Stimulated activated CD4-positive, alpha-beta T cell treated with anti-CD3 and anti-CD28 coated beads, Interleukin-1b, Interleukin-23, amount 100 ng/mL, for 24 hours (primary cell): ENCODE measurements at places on chromosomes 7 and 10.

GRCh38 chr7:124791426-124791825 is 25.8 kb upstream of the GPR37 start:
- DNase-seq, result no peak

DNA sequence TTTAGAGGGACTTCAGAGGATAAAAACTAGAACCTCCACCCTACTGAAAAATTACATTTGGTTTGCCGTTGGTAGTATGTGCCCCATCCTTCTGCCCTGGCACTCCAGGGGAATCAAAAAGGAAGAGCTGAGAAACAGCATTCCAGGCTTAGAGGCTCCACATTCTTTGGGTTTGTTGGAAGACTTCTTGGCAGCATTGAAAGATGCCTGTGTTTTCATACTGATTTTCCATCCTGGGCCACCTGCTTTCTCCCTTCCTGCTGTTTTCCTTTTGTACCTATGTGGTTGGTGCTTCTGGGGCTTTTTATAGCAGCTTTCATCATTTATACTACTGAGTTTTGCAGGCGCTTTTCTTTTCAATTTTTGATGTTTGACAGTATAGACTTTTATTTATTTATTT is 61.7 kb downstream of the AUTS2 start:
- no peak for DNase-seq

- DNase-seq, result no peak
Observed at GRCh38 chr10:76122056-76122455, 690.6 kb downstream of the LRMDA start.

DNA sequence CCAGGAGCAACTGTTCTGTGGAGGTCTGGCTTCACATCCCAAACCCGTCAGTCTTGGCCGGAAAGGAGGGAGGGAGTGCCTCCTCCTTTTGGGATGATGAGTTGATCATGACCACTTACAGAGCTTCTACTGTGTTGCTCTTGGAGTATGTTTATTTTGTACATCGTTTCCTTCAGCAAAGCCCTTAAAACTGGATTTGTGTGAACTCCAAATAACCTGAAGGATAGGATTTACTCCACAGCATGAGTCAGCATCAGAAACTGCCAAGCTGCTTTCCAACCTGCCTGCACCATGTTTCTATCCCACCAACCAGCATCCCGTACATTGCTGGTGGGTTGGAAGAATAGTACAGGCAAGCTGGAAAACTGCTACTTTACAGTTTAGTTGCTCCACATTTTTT is 3.5 kb downstream of the CCDC201 start:
- no peak for DNase-seq

- DNase-seq, result no peak
Observed at GRCh38 chr10:63537536-63537935, 16.3 kb downstream of the REEP3 start.

GRCh38 chr7:128591705-128592104 is 80.4 kb upstream of the GARIN1A start:
- DNase-seq, result no peak

DNA sequence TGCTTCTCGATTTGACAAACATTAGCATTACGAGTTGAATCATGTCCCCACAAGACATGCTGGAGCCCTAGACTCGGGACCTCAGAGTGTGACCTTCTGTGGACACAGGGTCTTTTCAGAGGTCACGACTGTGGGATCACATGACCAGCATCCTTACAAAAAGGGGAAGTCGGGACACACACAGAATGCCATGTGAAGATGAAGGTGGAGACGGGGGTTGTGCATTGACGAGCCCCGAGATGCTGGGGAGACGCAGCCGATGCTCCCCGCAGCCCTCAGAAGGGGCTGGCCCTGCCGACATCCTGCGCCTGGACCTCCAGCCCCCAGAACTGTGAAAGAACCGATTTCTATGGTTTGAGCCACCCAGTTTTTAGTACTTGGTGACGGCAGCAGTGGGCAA is 7.5 kb downstream of the ZFAND2A start:
- DNase-seq, result no peak

DNA sequence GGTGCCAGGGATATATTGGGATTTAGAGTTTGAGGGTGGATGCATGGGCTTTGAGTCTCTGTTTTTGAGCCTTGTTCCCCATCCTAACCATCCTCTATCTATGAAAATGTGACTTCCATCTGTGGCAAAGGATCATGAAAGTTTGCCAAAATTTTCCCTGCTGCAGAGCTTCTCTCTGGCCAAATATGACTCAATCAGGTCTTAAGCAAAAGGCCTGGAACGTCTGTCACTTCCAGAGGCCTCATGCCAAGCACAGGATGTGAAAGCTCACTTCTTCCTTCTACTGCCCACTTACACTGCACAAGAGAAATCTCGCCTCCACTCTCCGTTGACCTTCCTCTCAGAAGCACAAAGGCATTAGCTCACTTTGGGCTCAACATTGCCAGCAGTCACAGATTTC is 696.9 kb upstream of the NRP1 start:
- DNase-seq, result no peak

GRCh38 chr10:1360558-1361164 is 304.5 kb downstream of the WDR37 start:
- no peak for DNase-seq

GRCh38 chr7:24821045-24821753 is 63.9 kb upstream of the GSDME start:
- peak; percentile 73 for DNase-seq

- DNase-seq, result no peak
Observed at GRCh38 chr10:75326306-75326705, 75.3 kb downstream of the ZNF503 start.

- no peak for DNase-seq
Observed at GRCh38 chr10:35821339-35821911, 179.3 kb upstream of the FZD8 start.

DNA sequence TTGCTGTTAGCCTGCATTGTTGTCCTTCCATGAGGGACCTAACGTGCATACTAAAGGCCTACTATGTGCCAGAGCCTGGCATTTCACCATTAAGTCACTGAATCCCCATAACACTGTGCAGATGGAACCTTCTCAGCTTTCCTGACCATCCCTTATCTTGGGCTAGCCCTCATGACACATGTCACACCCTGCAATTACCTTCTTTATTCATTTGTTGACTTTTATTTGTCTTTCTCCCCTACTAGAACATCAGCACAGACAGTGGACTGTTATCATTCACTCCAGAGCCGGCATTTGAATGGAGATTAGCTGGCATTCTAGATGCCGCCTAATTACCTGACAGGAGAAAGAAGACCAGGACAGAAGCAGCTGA is 471.1 kb upstream of the GALNT17 start:
- no peak for DNase-seq

- no peak for DNase-seq
Observed at GRCh38 chr10:102090772-102091171, 25.6 kb downstream of the HPS6 start.

GRCh38 chr7:158741294-158741666 is 36.7 kb upstream of the NCAPG2 start:
- no peak for DNase-seq

DNA sequence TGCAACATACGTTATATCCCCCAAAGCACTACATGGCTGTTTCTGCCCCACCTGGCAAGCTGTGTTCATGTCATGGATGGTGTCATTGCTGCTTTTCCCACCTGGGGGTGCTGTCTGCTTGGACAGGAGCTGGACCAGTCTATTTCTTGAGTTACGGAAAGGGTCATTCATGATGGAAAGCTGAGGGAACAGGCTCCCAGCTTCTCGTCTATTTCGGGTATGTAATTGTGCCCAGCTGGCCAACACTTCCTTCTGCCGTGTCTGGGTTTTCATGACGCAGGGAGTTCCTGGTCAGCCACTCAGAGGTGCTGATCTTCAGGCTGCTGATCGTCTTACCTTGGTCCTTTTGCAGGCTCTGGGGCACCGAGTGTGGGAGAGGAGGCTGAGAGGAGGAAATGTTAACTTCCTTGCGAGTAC is 8.6 kb downstream of the BTBD16 start:
- no peak for DNase-seq

GRCh38 chr10:33109788-33110469 is 151.9 kb upstream of the ITGB1 start:
- DNase-seq, result no peak

DNA sequence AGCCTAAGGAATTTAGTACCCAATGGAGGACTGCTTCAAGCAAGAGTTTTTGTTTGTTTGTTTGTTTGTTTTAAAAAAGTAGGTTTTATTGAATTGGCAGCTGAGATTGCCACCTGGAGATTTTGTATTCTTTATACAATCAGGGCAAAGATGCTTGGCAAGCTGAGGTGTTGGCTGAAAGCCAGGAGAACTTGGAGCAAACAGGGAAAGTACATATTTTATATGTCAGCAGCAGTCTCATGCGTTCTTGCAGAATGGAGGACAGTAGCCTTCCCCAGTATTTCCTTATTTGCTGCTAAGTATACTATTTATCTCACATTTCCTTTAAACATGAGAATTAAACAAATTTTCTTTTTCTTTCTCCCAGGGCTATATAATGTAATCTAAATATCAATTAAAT is 22.6 kb upstream of the ICA1 start:
- no peak for DNase-seq

- DNase-seq, result no peak
Observed at GRCh38 chr7:84370114-84370513, 175.5 kb upstream of the SEMA3A start.

DNA sequence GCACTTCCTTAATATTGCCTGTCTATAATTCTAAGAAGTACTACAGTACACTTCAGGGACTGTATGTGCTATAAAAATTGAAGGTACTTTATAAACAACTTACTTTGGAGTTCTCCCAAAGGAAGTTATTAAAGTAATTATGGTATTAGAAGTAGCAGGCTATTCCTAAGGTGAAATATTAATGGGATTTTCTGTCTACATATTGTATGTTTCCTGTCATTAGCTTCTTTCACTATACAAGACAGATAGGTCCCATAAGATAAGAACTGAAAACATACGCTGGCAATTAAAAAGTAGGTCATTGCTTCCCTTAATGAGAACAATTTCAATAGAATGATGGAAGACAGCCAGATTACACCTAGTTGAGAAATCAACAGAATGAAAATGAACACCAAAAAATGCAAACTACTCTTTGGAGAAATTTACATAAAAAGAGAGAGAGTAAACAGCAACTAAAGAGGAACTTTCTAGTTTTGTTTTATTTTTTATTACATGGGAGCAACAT is 147.0 kb downstream of the HBP1 start:
- DNase-seq, result no peak

DNA sequence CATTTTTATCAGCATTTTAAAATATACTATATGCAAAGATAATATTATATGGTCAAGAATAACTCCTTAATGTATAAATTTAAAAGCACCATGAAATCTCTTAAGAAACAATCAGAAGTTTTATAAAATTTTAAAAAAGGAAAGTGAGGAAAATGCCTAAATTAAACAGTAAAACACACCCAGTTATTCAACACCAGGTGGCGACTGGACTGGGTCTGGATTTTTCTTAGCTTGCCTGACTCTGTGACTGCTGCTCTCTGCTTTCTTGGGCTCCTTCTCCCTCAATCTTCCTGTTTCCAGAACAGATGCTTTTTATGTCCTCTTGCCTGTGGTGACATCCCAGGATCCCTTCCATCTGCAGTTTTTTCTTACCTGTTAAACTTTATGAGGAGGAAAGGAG is 200.3 kb downstream of the BICC1 start:
- no peak for DNase-seq

GRCh38 chr7:40058026-40058425 is 76.4 kb downstream of the MPLKIP start:
- DNase-seq, result no peak

- DNase-seq, result no peak
Observed at GRCh38 chr7:64787295-64787694, 6.9 kb upstream of the ZNF138 start.

GRCh38 chr7:106819546-106819945 is 45.5 kb upstream of the PIK3CG start:
- no peak for DNase-seq

DNA sequence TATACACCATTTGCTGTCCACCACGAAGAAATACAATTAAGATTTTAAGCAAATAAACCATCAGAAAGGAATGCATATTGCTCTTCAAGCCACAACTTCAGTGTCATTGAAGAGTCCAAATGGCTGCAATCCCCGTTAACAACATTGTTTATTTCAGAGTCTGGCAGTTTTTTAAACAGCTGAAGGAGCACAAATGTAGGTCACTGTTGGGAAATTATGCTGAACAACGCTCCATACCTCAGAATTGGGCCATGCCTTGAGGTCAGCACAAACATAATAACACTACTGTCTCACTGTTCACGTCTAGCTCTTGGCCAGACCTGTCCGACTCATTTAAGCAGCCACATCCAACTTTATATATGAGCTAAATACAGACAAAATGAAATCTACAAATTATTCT is 453.9 kb upstream of the GHITM start:
- DNase-seq, result no peak

DNA sequence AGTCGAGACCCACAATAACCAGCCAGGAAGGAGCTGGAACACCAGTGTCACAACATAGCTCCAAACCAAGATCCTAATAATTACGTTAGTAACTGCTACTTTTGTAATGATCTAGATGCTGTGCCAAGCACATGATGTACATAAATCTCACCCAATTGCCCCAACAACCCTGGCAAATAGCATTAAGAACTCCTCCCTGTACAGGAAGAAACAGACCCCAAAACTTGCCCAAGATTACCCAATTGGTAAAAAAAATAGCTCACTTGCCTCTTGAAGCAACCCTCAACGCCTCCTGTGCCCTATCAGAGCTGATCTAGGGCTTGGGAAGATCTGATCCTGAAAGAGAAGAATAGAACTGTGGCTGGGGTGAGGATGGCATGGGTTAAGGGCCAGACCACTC is 628.7 kb upstream of the AUTS2 start:
- DNase-seq, result no peak

DNA sequence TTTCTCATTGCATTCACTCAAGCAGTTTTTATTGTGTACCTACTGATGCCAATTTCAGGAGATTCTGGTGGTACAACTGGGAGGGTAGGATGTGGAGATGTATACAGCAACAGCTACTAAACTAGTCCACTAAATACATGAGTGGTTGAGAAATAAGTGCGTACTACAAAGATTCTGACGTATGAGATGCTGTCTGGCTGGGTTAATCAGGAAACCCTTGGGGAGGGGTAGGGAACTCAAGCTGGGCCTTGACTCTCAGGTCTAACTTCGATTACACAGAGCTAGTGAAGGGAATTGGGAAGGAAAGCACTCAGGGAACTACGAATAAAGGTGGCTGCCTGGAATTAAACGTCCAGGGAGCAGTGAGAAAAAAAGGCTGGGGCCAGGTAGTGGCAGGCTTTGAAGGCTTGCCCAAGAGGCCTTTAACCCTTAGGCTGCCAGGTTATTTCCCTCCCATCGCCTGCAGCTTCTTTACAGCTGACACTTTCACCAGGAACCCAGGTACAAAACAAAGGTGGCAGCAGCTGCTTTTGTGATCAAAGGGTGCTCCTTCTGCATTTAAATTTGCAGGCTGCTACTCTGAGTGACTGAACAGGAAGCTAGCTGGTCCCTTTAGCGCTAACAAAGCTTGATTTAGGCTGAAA is 3.2 kb downstream of the MMS19 start:
- no peak for DNase-seq
